ENCODE measurements at places on chromosomes 7 and 10.
A peak's percentile ranks its signal among the peaks of the same experiment; 100 is the strongest.

- DNase-seq: no peak
Observed at GRCh38 chr7:47433564-47433895, 148.4 kb downstream of the TNS3 start.

DNA sequence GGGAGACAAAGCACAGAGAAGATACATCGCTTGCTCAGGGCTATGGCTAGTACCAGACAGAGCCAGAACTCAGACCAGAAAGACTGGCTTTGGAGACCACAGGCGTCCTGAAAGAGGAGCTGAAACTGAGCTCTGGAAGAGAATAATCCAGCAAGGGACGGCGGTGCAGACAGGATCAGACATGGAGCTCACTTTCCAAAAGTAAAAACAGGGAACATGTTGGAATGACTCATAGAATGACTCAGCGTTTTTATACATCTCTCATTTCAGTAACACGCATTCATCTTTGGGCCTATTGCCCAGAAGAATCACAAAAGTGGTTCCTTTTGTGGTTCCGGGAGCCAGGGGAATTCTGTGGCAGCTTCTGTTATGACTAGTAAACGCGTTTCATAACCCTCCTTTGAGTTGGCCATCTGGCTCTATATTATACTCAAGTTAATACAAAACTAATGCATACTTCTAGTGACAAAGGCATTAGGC lies 37.2 kb downstream of the PLEKHS1 start:
- DNase-seq: peak; percentile 27

GRCh38 chr7:23654508-23654907 lies 25.5 kb upstream of the FAM221A start:
- DNase-seq: peak; percentile 47

GRCh38 chr10:72337039-72337629 lies 17.6 kb downstream of the DNAJB12 start:
- peak; percentile 62 for DNase-seq
